ENCODE measurements at places on chromosomes 7 and 10. TPM values are rescaled to one million over a fixed set of nuclear protein-coding genes. Genes with fewer than 3 reads are reported as not detected.

The SLC18A3 gene
- not detected for total RNA-seq

The LLCFC1 gene
- not detected for total RNA-seq

DNA sequence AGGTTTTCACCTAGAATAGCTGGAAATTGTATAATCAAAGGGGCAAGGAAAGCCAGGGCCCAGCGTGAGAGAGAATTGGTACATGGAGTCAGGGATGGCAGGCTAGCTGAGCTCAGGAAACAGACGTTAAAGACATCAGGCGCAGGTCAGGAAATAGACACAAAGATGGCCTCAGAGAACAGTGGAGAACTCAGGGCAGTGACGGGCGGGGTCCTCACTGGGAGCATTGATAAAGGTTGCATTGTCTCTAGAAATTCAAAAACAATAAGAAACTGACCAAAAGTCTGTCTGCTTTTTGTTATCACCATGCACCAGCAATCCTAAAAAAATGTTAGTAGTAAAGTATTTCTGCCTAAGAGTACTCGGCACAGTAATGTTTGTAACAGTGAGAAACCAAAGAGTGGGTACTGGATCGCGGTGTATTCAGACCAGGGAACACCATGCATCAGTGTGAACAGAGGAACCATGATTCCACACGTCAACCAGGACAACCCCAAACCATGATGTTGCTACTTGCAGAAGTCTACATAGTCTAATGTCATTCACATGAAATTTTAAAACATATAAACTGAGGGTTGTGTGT lies 81.9 kb upstream of the AUTS2 start:
- no peak for DNase-seq

DNA sequence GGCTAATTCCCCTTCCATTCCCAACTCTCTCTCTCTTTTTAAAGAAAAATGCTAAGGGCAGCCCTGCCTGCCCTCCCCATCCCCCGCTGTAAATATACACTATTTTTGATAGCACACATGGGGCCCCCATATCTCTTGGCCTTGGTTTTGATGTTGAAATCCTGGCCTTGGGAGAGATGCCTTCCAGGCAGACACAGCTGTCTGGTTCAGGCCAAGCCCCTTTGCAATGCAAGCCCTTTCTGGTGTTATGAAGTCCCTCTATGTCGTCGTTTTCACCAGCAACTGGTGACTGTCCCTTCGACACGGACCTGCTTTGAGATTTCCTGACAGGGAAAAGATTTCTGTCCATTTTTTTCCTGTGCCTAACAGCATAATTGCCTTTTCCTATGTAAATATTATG lies 3.0 kb downstream of the ADRA2A start:
- no peak for DNase-seq

GRCh38 chr7:40371806-40372440 lies 237.1 kb downstream of the SUGCT start:
- no peak for DNase-seq

Data from PC-3 (cell line).